Stimulated activated CD4-positive, alpha-beta T cell treated with anti-CD3 and anti-CD28 coated beads, Interleukin-4, amount 100 ng/mL, for 48 hours (primary cell): ENCODE measurements at places on chromosomes 2 and 18.

GRCh38 chr2:175575346-175576258 lies 394.1 kb upstream of the ATP5MC3 start:
- no peak for DNase-seq

GRCh38 chr18:79309614-79310358 lies 85.9 kb upstream of the NFATC1 start:
- no peak for DNase-seq

- no peak for DNase-seq
Observed at GRCh38 chr2:235191486-235191885, 239.7 kb downstream of the SH3BP4 start.

DNA sequence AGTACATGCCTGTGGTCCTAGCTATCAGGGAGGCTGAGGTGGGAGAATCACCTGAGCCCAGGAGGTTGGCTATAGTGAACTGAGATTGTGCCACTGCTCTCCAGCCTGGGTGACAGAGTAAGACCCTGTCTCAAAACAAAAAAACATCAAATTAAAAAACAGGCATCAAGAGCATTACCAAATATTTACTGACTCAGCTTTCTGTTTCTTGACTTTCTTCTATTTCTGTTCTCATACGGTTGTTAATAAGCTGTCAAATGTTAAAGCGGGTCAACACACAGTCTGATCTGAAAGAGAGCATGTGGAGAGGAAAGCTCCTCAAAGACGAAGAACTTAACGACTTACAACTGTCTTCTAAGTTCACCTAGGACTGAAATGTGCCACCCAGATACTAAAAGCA lies 59.0 kb downstream of the ITGB1BP1 start:
- DNase-seq = no peak

DNA sequence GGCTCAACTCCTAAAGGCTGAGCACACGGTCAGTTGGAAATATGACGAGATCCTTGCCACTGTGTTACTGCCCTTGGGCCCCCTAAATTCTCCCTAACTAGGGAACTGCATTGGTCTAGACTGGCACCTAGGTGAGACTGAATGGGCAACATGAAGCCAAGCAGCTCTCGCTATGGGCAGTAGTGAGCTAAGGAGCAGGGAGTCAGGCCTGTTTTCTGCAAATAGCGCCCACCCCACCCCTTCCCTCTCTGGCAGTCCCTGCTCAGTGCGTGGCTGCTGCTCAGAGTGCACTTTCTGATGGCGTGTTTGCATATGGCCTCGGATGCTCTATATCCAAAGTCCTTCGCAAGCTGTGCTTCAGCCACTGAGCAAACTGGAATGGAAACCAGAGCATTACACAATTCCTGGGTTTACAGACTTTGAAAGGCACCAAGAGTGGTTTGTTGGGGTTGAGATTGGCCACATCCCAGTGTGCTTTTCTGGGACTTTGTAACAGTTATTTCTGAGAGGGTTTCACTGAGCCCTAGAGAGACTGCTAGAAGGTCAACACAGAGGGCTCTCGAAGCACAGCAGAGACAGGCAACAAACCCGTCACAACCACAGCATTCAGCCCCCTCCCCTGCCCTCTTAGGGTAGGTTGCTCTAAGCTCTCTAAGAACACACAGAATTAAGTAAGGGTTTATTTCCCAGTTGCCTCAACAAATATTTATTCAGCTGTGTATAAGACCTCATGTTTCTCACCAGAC lies 419.9 kb downstream of the STK39 start:
- DNase-seq = no peak

GRCh38 chr2:174094542-174094941 lies 129.4 kb upstream of the SP3 start:
- no peak for DNase-seq

DNA sequence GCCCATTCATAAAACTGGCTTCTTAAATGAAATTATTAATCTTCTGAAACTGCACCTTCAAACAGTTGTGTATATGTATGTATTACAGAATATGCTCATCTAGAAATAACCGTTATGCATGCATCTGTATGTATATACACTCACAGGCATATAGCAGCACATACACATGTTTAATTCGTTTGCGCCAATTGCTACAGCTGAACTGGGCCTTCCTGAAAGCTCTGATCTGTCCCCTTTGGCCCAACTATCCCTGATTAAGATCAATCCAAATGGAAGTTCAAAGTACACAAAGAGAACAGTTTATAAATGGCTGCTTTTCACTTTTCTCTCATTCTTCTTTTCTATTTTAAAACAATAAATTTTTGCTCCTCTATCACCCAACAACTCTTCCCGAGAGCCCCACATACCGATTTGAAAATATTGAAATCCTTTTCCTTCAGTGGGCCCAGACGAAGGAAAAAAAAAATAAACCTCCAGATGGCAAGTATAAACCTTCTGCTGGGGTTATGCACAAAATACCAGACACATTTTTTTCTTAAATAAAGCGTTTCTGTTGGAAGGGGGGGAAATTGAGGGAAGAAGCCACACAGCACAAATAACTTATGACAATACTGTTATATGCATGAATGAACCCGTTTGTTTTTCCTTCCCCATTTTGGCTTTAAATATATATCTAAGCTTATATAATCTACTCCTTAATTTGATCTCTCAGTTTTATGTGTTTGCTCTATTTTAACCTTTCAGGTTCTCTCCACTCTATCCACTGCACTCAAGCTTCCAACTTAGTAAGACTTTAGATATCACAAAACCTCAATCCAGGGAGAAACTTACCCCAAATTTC lies 267.3 kb downstream of the TCF4 start:
- no peak for DNase-seq

DNA sequence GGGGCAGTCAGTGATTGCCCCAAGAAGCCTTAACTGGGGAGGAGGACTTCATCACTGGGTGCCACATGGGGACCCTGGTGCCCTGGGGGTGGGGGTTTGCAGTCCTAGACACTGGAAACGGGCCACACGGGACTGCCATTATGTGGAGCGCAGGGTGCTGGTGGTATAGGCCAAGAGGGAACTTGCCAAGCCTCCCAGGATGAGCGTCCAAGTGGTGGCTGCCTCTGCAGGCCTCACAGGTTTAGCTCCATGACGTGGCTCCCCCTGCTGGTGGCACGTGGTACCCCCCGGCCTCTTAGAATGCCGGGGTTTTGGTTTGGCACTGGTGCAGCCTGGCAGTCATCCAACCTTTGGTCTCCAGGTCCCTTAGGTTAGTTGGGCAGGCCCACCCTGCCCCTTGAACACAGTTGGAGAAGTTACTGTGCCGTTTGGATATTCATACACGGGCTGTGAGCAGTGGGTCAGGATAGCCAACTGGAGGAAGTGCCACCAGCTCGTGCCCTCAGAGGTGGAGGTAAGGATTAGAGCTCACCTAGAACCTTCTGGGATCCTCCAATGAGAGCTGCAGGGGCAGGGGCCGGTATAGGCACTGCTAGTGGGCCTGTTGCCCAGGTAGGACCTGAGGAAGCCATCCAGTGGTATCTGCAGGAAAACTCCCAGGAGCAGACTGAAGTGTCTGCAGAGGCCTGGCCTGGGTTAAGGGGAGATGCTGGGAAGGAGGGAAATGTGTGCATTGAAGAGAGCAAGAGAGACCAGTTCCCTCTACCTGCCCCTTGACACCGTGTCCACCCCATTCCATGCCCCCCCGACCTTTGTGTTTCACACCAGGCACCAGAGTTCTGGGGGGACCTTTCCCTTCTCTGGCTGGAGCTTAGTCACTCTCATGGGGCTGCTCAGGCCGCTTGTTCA lies 5.7 kb downstream of the PTMA start:
- peak; percentile 88 for DNase-seq

- no peak for DNase-seq
Observed at GRCh38 chr2:224155896-224156295, 116.8 kb upstream of the SERPINE2 start.

DNA sequence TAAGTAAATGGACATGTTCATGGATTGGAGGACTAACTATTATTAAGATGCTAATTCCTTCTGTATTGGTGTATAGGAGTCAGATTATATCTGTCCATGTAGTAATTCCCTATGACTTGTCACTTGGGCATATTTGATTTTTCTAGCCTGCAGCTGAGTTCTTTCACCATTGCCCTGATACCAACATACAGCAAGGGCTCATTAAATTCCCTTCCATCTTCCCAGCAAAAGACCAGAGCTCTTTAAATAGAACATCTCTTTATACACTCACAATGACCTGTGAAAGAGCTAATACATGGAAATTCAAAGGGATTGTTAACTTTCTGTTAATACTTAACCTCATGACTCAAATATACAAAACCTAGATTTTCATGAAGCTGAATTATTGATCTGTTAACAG lies 492.3 kb upstream of the VRK2 start:
- no peak for DNase-seq

GRCh38 chr18:75844146-75844545 lies 416.6 kb upstream of the SMIM21 start:
- DNase-seq = no peak

- DNase-seq = no peak
Observed at GRCh38 chr2:3460156-3460555, 59.2 kb downstream of the ADI1 start.

DNA sequence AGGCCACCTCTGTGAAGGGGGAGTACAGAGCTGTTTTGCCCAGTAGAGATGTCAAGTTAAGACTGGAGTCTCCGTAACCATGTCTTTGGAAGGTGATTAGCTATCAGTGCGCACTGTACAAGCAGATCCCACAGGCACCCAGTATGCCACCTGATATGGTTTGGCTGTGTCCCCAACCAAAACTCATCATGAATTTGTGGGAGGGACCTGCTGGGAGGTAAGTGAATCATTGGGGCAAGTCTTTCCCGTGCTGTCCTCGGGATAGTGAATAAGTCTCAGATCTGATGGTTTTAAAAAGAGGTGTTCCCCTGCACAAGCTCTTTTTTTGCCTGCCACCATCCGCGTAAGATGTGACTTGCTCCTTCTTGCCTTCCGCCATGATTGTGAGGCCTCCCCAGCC lies 90.2 kb downstream of the ACTR2 start:
- no peak for DNase-seq

GRCh38 chr2:70931376-70932000 lies 4.2 kb upstream of the ATP6V1B1 start:
- no peak for DNase-seq

DNA sequence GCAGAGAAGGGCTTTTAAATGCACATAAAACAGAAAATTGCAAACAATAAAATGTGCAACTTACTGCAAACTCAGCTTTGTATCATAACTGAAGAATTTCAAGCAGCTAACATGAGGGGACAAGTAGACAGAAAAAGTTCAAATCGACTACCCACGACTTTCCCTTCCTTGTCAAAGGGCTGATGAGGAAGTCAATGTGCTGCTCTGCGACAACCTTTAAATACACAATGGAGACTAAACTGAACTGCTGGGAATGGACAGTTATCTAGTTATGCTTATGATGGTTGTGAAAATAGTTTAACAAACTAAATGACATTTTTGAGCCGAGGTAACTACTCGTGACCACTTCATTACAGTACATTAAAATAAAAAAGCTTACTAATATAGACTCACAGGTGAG lies 84.1 kb downstream of the INO80D start:
- DNase-seq = no peak

DNA sequence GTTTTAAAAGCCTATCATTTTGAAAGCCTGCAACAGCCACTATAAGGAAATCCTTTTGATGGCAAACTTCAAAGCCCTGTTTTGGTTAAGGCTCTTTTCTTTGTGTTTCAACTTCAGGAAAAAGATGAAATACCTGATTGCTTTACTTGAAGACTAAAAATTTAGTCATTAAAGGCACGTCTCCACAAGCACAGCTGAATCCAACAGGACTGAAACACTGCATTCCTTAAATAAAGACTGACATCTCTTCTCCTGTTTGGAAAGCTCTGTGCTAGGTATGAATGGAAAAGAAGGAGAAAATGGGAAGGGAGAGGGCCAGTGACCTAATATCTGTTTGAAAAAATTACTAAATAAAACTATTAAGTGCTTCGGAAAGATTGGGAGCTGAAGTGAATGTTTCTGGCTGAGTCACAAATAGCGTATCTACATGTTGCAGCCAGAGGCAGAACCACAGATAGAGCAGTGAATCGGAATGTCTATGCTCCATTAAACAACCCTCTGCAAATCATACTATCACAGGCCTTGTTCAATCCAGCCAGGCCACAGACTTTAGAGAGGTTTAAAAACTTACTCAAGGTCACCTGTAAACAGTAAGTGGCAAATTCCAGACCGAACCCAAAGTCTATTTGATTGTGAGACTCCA lies 21.1 kb upstream of the RALBP1 start:
- no peak for DNase-seq

DNA sequence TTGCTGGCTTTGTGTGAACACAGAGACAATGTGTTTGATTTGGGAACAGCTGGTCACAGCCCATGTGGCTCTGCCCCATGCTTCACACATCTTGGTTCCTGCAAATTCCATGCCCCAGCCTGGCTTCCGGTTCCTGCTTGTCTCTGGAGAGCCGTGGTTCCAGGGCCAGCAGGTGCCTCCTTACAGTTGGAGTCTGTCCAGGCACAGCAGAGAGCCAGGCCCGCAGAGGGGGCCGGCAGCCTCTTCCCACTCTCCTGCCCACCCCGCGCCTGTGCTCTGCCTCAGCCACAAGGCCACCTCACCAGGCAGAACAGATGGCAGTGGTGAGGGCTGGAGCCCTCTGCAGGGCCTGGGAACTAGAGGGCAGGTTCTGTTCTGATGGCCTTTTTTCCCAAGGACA lies 81.5 kb downstream of the LDLRAD4 start:
- no peak for DNase-seq
